ENCODE measurements at places on chromosomes 7 and 10. TPM values are rescaled to one million over a fixed set of nuclear protein-coding genes. Genes with fewer than 3 reads are reported as not detected.

DNA sequence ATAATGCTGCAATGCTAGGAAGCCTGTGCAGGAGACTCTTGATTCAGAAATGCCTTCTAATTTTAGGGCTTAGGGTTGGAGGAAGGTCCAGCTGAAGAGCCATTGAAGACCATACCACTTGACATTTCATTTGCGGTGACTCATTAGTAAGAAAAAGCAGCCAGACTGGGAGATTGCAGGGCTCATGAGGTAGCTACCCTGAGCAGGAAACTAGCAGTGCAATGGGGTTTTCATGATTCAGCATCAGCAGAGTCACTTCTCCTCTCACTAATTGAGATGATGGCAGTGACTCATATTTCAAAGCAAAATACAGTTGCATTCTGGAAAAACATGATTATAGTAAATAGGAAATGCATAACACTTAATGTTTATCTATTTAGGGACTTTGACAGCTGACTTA, 434.1 kb downstream of the DNAJB9 start:
- peak; percentile 76 for DNase-seq

- no peak for DNase-seq
These were observed 354.1 kb upstream of the CELF2 start for GRCh38 chr10:10663622-10664021.

DNA sequence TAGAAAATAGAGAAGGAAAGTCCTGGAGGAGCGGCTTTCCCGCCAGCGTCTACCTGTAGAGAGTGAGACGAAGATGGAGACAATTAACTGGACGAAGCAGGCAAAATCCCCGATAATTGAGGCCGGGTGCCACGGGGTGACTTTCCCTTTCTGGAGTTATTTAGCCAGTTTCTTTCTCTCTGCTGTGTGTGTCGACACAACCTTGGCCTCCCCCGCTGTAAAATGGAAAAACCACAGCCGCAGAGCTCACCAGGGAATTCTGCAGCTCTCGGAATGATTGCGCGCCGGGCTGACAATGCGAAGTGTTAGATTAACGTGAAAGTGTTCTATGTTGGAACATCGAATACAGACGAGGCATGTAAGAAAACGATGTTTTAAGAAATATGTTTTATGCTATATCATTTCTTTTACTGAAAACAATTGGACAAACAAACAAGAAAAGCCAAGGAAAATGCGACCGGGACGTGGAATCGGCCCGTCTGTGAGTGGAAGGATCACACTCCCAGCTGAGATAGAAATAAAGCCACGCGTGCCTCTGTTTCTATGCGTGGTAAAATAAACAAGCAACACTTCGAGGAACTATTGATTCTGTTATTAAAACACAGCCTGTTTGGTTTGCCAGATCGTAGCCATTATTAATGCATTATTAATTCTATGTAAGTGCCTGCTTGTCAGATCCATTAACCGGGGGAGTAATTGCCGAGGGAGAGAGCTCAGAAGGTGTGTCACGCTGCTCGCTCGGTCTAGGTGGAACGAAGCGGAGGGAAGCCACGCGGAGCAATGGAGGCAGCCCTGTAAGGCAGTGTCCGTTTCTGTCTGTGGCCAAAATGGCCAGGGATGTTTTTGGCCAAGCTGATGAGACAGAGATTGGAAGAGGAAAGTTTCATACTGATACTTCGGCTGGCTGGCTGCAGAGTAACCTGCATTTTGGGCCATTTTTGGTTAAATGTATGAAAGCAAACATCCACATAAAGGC, 129.4 kb downstream of the DNAJB6 start:
- DNase-seq: no peak

GRCh38 chr10:78178940-78179339, 145.3 kb downstream of the RPS24 start:
- peak; percentile 29 for DNase-seq

- no peak for DNase-seq
These were observed 17.2 kb upstream of the EIF5AL1 start for GRCh38 chr10:79494871-79495705.

The CCZ1 gene
- total RNA-seq: 207 TPM

The SPDYE2 gene
- total RNA-seq: not detected

The NUTM2E gene
- total RNA-seq: not detected

The ZNF92 gene
- total RNA-seq: 12.7 TPM

All from H4 (cell line).